ENCODE measurements at places on chromosomes 2 and 18.

GRCh38 chr18:79259218-79259617 is 136.5 kb upstream of the NFATC1 start:
- no peak for DNase-seq

DNA sequence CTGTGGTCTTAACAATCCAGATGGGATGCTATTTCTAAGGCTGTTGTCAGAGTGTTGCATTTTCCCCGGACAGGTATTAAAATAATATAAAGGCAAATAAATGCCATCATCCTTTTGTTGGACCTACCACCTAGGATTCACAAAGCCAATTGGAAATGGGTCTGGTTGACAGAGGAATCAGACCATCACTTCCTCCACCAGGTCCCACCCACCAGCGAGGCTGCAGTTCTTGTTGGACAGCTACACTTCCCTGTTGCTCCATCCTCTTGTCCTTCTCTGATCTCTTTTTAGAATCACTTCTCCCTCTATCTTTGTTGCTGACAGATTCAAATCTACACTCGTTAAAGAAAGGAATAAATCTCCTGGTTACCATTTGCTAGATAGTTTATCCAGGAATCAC is 1.1 kb downstream of the TMEM169 start:
- no peak for DNase-seq

DNA sequence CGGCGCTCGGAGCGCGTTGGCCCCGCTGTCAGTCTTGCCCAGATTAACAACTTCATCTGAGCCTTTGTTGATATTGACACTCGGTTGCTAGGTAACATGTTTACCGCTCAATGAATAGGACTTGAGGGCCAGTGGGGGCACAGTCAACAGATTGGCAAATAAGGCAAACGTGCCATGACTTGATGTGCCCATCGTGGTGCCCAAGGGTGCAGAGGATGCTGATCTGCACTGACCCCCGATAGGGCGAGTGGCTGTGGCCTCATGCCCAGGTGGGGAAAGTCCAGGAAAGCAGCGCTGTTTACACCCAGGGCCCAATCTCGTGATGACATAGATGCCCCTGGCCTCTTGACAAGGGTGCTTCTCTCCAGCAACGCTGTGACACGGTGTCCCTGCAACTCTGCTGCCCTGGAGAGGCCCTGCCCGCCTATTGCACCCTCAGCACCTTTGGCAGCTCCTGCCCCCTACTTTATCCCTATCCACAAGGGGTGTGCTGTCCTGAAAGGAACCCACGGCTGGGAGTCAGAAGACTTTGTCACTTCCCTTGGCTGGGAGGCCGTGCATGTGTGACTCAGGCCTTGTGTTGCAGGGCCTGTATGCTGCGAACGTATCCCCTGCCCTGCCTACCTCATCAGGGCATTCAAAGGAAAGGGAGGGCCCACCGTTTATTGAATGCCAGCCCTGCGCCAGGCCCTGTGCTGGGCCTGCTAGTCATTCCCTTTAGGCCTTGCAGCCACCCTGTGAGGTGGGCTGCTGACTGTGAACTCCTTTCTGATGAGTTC is 158.0 kb downstream of the INHBB start:
- no peak for DNase-seq

- no peak for DNase-seq
These were observed at the start of gene RBMS1 for GRCh38 chr2:160493227-160494028. Gene RBMS1 (minus strand): TSS chr2:160493807. CDS start chr2:160493363, 444 bp downstream.

DNA sequence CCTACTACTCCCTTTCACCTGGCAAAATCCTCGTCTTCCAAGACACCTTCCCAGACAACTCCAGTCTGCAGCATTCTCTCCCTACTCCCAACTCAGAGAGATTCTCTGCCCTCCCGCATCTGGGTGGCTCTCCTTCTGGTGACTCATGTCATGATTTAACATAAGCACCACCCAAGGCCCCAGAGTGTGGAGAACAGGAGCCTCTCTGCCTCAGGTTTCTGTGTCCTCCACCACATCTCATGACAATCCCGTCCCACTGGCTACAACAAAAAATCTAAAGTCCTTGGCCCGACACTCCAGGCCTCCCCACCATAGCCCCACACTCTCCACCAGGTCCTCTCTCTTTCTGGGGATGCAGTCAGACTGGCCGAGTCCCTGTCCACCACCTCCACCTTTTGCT is 197.1 kb downstream of the BCL11A start:
- DNase-seq: no peak

DNA sequence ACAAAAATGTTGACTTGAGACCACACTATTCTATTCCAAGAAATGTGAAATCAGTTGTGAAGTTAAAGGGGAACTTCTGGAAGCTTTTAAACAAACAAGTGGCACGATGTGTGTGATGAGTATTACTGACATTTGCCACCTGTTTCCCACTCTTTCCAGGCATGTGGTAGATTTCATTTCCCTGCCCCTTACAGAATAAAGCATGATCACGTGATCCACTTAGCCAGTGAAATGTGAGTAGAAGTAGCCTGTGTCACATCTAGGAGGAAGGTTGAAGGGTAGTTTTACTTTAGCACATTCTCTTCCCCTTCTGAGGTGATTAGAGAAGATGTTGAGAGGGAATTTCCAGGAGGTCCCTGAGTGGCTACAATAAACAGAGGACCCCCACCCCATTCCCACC is 3.8 kb downstream of the COL4A4 start:
- DNase-seq: no peak

GRCh38 chr2:157733263-157733662 is 104.6 kb upstream of the ACVR1C start:
- DNase-seq: no peak

DNA sequence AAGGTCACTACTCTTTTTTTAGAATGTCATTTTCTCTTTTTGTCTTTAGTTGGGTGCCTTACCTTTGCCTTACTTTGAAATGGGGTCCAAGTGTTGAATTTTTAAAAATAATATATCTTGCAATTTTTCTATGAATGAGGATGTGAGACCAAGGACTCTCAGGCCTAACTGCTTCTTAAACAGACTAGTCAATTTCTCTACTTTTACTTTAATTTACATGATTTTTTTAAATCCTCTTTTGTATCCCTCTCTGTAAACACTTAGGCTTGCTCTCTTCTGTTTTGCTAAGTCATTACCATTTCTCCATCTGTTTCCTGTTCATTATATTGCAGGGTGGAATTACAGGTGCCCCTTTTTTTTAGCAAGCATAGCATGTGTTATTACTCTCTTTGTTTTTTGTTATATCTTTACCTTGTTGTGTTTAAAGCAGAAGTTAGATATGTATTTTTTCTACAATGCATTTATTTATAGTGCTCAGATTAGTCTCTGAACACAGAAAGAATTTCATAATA is 261.8 kb downstream of the SPAG16 start:
- DNase-seq: no peak

- no peak for DNase-seq
These were observed 283.1 kb downstream of the ZNF407 start for GRCh38 chr18:74880706-74881278.

- no peak for DNase-seq
These were observed 64.4 kb downstream of the GFPT1 start for GRCh38 chr2:69322631-69323030.

DNA sequence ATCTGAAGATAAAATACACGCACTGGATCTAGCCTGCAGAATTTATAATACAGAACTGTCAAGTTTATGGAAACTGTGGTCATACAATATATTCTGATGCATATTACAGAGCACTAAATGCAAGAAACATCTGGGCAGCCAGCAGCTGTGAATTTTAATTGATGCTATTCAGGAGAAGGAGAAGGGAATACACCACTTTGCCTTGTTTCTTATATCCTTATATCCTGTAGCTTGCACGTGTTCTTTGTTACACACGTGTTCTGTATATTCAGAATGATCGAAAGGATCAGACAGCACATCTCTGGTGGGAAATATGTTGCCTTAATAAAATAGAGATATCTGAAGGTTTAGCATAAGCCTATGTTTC is 335.8 kb downstream of the AGPS start:
- DNase-seq: no peak

DNA sequence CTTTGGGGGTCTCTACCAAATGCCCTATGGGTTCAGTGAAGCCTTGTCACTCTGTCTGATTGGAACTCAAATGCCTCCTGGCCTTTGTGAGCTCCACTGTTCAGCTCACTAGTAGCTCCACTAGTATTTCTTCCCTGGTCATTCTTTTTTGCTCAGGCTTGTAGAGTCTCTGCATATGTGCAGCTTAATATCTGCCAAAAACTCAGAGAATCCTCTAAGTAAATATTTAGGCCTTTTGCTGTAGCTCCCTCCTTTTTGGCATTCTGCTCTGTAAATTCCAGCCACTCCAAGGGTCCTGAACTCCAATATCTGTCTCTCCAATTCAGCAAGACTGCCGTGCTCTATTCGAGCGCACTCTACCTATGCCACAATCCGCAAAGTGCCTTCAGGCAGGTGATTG is 146.5 kb downstream of the MAIP1 start:
- no peak for DNase-seq

DNA sequence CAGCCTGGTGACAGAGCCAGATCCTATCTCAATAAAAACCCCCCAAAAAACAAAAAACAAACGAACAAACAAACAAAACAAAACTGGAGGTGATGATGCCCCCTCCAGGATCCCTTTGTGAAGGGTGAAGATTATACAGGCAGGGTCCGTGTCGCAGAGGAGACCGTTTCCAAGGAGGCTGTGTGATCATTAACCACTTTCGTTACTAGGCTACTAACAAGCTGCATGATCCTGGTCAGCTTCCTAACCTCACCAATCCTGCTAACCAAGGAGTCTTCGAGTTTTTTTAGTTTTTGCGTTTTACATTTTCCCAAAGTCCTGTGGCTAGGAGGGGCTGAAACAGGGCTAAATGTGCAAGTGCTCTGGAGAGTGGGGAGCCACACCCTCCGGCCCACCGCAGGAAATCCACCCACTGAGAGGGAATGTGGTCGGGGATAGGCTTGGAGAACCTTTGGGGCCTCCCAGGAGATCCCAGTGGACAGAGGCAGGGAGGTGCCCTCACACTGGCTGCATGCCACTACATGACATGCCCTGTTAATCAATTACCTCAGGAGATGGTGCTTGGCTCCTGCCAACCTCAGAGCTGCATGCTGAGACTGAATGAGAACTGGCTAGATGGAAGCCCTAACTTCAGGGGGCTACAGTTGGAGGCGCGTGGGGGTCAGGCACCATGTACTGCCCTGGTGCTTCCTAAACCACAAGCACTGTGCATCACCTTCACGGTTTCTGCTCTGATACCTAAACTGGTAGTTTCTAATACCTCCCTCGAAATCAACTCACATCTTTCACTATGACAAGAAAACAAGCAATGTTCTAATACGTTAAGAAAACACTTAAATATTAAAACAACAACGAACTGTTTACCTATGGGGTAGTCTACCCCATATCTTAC is 67.5 kb upstream of the RGPD5 start:
- DNase-seq: no peak

DNA sequence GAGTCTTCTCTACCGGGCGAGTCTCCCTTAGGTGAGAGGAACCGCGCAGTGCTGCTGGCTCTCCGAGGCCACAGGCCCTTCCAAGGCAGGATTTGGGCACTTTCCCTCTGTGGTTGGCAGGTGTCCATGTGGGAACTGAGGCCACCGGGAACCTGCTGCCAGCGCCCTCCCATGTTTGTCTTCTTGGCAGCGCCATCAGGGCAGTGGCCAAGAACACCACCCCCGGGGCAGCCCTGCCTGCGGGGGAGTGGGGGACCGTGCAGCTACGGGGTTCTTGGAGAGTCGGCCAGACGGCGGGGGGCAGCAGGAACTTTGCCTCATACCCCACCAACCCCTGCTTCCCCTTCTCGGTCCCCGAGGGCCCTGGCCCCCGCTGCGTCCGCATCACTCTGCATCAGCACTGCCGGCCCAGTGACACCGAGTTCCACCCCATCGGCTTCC is 10.0 kb downstream of the CAPN10 start:
- no peak for DNase-seq

DNA sequence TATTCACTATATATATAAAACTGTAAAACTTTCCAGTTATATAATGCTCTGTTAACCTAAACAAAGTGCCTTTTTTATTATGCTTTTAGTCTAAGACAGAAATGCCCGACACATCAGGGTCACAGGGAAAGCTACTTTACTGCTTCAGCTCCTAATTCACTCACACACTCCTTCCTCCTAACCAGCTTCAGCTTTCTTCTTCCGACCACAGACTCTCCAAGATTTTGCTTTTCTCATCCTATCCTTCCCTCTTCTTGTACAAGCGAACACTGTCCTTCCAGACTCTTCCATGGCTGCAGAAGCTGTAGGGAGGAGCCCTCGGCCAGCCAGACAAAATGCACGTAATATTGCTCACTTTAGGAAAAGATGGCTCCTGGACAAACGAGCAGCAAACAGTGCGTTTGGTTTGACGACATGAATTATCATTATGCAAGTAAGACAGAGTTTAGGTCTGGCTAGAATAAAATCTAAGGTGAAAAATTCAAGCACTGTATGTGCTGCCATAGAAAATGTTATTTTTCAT is 47.5 kb upstream of the HNRNPA3 start:
- no peak for DNase-seq

- DNase-seq: no peak
These were observed 45.9 kb upstream of the ASB1 start for GRCh38 chr2:238380785-238381184.

DNA sequence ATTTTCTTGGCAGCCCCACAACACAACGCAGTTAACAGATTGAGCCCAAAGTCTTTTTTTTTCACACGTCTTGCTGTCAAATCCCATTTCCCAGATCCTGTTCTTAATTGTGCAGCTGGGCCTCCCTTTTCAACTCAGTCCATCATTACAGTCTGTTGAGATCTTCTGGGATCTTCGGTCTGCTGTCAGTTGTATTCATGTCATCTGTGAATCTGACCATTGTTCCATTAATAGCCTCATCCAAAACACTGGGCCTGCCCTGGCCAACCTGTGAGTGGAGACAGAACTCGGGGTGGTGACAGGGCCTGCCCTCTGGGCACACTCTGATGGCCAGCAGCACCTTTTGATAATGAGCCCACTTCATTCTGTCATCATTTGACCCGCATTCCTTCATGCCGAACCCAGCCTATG is 39.7 kb upstream of the SEMA4C start:
- DNase-seq: no peak

- DNase-seq: no peak
These were observed 195.8 kb downstream of the CYP26B1 start for GRCh38 chr2:71951718-71952404.

DNA sequence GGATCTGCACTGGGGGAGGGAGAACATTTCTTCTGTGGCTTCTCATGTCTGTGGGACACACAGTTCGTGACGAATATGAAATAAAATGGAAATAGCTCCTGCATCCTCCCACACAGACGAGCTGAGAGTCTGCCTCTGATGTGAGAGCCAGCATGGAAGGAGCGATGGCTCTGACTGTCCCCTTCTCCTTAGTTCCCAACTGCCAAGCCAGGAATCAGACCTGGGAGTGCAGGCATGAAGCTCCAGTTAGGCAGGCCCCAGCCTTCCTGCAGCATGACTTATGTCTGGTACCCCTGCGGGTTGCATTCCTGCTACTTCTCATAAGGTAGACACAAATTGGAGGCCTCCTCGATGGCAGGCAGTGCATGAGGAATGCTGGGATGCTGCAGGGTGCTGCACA is 56.2 kb downstream of the PRKCE start:
- DNase-seq: no peak

DNA sequence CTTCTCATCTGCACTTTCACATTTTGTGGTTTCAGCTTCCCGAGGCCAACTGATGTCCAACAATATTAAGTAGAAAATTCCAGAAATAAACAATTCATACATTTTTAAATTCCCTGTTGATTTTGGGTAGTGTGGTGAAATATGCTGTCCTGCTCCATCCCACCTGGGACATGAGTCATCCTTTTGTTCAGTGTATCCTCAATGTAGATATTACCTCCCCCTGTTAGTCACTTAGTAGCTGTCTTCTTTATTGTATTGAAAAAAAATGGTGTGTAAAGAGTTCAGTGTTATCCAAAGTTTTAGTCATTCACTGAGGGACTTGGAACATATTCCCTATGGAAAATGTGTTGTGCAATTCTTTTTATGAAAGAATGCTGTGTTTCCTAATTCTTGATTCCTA is 348.1 kb downstream of the SOCS6 start:
- DNase-seq: no peak
